Thoracic aorta (tissue), 2 donors: ENCODE measurements at places on chromosomes 4 and X. TPM values are rescaled to one million over a fixed set of nuclear protein-coding genes. Genes with fewer than 3 reads are reported as not detected.

LONRF3 gene
- total RNA-seq: 8.5 TPM

PAK3 gene
- total RNA-seq: 7.1 TPM

MAGEE2 gene
- total RNA-seq: 0.68 TPM

GIMD1 gene
- total RNA-seq: not detected

NAP1L3 gene
- 14.0 TPM for total RNA-seq

HSD17B13 gene
- total RNA-seq: 0.71 TPM

GRCh38 chr4:5752376-5753184, 41.6 kb downstream of the EVC start:
- DNase-seq: no peak

GRCh38 chr4:11165052-11165451, 263.6 kb downstream of the HS3ST1 start:
- DNase-seq: no peak

DNA sequence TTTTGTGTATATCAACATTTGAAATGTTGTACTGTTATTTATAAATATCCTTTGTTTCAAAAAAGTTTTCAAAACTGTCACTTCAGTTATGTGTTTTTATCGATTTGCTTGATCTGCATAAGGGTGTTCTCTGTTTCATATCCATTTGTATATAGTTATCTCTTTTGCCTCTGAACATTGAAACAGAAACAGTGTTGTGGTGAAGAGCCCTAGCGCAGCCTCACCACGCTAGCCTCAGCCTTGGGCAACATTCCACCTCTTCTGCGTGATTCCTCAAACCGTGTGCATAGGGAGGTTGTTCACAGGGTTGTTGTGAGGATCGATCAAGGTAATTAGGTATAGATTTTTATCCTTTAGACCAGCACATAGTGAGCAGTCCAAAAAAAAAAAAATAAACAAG, 287.0 kb upstream of the GALNT7 start:
- no peak for DNase-seq

DNA sequence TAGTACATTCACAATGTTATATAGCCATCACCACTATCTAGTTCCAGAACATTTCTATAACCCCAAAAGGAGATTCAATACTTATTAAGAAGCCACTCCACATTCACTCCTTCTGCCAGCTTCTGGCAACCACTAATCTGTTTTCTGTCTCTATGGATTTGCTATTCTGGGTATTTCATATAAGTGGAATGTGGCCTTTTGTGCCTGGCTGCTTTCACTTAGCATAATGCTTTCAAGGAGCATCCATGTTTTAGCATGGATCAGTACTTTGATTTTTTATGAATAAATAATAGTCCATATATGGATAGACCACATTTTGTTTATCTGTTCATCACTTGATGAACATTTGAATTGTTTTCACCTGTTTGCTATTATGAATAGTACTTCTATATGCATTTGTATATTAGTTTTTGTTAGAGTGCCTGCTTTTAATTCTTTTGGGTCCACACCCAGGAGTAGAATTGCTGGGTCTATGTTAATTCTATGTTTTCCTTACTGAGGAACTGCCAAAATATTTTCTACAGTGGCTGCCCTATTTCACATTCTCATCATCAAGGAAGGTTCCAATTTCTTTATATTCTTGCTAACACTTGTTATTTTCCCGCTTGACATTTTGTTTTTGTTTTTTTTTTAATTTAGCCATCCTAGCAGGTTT, 16.6 kb upstream of the SMIM9 start:
- no peak for DNase-seq

DNA sequence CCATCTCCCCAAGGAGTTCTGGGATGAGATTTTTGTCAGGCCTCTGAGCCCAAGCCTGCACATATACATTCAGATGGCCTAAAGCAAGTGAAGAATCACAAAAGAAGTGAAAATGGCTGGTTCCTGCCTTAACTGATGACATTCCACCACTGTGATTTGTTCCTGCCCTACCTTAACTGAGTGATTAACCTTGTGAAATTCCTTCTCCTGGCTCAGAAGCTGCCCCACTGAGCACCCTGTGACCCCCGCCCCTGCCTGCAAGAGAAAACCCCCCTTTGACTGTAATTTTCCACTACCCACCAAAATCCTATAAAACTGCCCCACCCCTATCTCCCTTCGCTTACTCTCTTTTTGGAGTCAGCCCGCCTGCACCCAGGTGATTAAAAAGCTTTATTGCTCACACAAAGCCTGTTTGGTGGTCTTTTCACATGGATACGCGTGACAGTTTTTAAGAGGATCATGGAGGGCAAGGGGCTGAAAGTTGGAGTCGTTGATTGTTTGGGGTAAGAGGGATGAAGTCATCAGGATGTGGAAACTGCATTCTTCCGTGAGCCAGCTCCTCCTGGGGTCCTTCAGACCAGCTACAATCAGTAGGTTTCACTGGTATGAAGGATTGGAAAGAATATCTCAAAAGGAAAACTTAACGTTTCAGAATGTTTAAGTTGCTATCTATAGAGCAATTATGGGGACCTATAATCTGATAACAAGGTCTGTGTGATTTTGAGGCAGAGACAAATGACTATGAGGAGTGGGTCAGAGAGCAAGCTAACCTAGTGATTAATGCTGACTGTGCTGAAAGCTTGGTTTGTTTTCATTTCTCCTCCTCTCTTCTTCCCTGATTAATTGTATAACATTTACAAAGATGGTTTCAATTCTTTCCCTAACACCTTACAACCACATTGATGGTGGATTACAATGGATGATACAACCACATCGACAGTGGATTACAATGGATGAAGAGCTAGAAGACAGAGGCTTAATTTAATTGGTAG, 28.6 kb upstream of the MAGEA11 start:
- DNase-seq: no peak

DNA sequence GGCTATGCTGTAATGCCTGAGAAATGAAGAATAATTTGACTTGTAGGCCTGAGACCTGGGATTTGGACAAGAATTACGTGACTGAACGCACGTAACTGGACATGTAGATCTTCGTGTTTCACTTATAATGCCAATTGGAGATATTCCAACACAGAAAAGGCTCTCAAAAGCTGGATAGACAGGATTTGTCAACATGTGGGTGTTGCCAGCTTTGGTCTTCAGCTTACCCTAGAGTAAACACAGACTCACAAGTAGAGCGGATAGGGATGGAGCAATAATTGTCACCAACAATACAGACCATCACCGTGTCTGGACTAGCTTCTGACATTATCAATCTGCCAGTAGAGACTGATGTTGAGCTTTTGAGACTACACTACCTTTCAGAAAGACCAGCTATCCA, 1511.0 kb upstream of the ADGRL3 start:
- no peak for DNase-seq

DNA sequence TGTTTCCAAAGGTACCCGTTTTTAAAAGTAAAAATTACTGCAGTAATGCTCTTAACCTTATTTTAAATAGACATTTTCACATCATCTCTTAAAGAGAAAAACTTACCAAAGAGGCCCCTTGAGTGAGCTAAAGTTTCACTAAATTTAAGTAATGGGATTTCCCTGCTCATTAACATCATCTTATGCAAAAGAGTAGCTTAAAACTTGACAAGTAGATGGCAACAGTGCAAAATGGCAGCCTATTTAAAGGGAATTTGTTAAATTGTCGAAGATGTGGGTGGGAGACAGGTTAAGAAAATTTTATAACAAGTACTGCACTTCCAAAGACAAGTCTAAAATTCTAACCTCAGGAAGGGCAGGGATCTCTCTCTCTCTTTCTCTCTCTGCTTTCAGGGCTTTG, 271.7 kb upstream of the LDB2 start:
- DNase-seq: no peak
